ENCODE measurements at places on chromosomes 4 and X.

DNA sequence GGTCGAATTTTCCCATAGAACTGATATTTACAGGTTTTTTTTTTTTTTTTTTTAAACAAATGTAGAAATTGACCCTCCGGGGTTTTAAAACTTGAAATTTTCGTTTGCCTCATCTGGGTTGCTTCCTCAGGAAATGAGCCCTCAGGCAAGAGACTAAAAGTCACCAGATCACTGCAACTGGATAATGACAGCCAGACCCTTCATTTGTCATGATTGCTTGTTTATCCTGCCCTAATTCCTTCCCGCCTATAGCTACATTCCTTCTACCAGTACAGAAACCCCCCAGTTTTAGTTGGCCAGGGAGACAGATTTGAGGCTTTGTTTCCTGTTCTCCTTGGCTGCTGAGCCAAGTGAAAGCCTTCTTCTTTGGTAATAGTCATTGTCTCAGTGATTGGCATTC is 44.0 kb upstream of the IGFBP7 start:
- peak; percentile 50 for DNase-seq

DNA sequence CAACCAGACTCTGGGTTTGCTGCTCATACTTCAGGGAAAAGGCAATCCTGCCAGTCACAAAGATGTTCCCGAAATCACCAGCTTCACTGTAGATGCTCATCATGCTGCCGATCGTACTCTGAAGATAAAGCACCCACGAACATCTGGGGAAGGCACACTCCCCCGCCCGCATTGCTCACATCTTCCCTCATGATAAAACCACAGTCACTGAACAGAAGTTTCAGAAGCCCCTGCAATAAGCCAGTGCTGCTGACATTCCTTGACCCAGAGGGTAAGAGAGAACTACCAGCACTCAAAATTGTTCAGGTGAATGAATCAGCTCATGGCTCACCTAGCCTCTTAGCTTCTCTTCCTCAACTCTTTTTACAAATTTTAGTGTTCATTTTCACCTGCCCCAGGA is 43.1 kb downstream of the SRPX2 start:
- no peak for DNase-seq

- DNase-seq, result no peak
Measured at GRCh38 chrX:54223581-54223980, 40.5 kb upstream of the FAM120C start.

DNA sequence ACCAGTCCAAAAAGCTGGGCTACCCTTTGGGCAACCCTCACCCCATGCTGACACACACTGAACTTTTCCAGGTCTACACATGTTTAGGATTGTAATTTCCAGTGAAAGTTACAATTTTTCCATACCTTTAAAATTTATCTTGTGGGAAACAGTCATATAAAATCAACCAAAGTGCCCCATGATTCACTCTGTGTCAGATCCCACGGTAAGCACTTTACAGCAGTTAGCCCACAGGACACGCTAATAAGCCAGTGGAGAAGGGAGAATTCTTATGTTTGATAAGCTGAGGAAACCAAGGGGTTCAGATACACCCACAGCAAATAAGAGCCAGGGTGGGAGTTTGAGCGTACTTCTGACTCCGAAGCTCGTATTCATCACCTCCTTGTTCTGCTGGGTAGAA is 72.4 kb upstream of the TBL1X start:
- no peak for DNase-seq

DNA sequence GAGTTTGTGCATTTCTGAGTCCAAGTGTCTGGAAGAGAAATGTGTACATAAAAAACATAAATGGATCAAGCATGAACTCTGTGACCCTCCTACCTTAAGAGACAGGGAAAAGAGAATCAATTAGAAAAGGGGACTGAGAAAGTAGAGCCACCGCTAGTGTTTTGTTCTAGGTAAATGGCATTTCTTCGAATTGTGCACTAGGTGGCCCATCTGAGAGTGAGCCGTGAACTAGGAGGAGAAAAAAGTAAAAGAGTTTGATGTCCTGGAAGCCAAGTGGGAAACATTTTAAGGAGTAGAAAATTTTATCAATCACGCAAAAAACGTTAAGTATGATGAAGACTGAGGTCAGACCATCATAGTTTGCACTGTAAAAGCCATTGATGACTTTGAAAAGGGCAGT is 55.1 kb downstream of the NAF1 start:
- DNase-seq, result peak; percentile 7

GRCh38 chr4:22162454-22162853 is 213.9 kb upstream of the KCNIP4 start:
- no peak for DNase-seq

Measured in fibroblast of skin of right quadriceps (primary cell).